Sigmoid colon (tissue), 7 donors: ENCODE measurements at places on chromosomes 6 and 20.

DNA sequence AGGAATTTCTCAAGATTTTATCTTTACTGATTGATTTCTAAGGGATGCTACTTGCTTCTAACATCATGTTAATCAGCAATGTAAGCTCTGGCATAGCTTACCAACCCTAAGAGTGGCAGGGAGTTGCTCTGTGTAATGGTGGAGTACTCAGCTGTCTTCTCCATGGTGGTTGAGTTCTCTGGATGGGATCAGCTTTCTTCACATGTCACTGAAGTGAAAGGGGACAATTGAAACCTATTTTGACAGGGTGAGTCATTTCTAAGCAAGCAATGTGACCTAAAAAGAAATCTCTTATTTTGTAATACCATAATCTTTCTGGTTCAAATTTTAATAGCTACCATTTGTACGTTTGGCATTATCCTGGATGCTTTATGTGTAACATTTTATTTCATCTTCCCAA is 430.4 kb downstream of the GJA1 start:
- H3K36me3 ChIP-seq = no peaks in the 10 kb centered on the region
- H3K4me3 ChIP-seq = no peak overlapping the region
- no peak overlapping the region for H3K27ac ChIP-seq
- DNase-seq = no peak
- H3K4me1 ChIP-seq = no peaks in the 10 kb centered on the region
- no peaks in the 10 kb centered on the region for H3K27me3 ChIP-seq

DNA sequence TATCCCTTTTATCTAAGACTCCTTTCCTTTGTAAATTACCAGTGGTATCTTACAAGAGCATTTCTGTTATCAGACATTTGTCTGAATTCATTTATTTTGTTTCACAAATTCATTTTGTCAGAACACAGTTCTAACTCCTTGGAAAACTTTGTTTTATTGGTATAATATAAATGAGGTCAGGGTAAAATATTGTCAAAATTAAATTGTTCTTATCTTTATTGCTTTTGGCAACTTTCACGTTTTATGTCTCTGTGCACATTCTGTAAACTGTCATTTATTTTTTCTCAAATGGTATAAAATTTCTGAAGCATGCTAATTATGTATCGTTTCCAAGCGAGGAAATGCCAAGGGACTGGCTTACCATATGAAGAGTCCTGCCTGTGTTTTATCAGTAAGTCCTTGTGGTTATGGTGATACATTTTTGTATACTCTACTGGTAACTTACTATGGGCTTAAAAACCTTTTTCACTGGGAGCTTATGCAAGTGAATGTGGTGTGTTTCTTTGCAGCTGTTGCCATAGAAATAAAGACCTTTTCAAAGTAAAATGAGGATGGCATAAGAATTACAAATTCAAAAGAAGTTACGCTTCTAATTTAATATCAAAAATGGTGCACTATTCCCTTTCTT is 214.2 kb downstream of the COL19A1 start:
- no peak for DNase-seq
- no peak overlapping the region for H3K27ac ChIP-seq
- no peaks in the 10 kb centered on the region for H3K4me1 ChIP-seq

- H3K36me3 ChIP-seq = no peaks in the 10 kb centered on the region
- H3K4me1 ChIP-seq = peaks cover 19% of the 10 kb centered on the region
- DNase-seq = peak; percentile 79
- H3K27me3 ChIP-seq = no peaks in the 10 kb centered on the region
- H3K27ac ChIP-seq = peak overlapping the region; percentile 31
These were observed 3.6 kb upstream of the CCN2 start for GRCh38 chr6:131954775-131955107.

- H3K4me3 ChIP-seq = no peak overlapping the region
- H3K27ac ChIP-seq = no peak overlapping the region
- DNase-seq = no peak
- no peaks in the 10 kb centered on the region for H3K4me1 ChIP-seq
- no peaks in the 10 kb centered on the region for H3K27me3 ChIP-seq
These were observed 47.3 kb upstream of the MARCKS start for GRCh38 chr6:113809826-113810225.

DNA sequence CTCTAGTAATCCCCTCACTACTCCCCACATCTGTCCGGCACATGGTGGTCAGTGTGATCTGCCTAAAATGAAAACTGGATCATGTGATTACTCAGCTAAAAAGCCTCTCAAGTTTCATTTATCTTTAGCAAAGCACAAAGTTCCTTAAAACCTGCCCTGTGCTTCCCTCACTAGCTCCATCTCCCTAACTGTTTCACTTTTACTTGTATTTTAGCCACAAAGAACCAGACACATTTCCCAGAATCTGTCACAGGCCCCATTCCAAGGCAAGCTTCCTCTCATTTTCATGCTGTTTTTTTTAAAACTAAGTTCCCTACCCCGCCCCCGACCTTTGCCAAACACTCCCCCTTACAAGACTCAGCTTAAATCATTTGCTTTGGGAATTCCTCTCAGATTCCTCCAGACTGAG is 8.9 kb upstream of the IGF2R start:
- no peaks in the 10 kb centered on the region for H3K4me1 ChIP-seq
- H3K4me3 ChIP-seq = no peak overlapping the region
- no peaks in the 10 kb centered on the region for H3K27me3 ChIP-seq
- DNase-seq = peak; percentile 74
- H3K27ac ChIP-seq = peak overlapping the region; percentile 55
- H3K36me3 ChIP-seq = no peaks in the 10 kb centered on the region

GRCh38 chr20:5767493-5768098 is 17.4 kb downstream of the SHLD1 start:
- H3K36me3 ChIP-seq = peaks cover under 1% of the 10 kb centered on the region
- no peak for DNase-seq
- H3K27ac ChIP-seq = no peak overlapping the region
- H3K4me1 ChIP-seq = no peaks in the 10 kb centered on the region
- H3K27me3 ChIP-seq = no peaks in the 10 kb centered on the region

- DNase-seq = no peak
- H3K27me3 ChIP-seq = no peaks in the 10 kb centered on the region
- H3K36me3 ChIP-seq = no peaks in the 10 kb centered on the region
- no peaks in the 10 kb centered on the region for H3K4me1 ChIP-seq
- no peak overlapping the region for H3K27ac ChIP-seq
These were observed 13.3 kb downstream of the PLCG1 start for GRCh38 chr20:41150664-41151063.

DNA sequence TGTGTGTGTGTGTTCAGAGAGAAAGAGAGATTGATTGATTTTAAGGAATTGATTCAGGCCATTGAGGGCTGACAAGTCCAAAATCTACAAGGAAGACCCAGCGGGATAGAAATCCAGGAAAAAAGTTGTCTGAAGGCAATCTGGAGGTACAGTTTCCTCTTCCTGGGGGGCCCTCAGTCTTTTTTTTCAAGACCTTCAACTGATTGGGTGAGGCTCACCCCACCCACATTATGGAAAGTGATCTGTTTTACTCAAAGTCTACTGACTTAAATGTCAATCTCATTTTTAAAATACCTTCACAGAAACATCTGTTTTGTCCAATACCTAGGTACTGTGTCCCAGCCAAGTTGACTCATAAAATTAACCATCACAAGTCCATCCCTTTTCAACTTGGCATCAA is 243.0 kb upstream of the PLN start:
- peaks cover 45% of the 10 kb centered on the region for H3K4me1 ChIP-seq
- H3K36me3 ChIP-seq = no peaks in the 10 kb centered on the region
- H3K27ac ChIP-seq = peak overlapping the region; percentile 64
- H3K4me3 ChIP-seq = no peak overlapping the region
- DNase-seq = no peak

DNA sequence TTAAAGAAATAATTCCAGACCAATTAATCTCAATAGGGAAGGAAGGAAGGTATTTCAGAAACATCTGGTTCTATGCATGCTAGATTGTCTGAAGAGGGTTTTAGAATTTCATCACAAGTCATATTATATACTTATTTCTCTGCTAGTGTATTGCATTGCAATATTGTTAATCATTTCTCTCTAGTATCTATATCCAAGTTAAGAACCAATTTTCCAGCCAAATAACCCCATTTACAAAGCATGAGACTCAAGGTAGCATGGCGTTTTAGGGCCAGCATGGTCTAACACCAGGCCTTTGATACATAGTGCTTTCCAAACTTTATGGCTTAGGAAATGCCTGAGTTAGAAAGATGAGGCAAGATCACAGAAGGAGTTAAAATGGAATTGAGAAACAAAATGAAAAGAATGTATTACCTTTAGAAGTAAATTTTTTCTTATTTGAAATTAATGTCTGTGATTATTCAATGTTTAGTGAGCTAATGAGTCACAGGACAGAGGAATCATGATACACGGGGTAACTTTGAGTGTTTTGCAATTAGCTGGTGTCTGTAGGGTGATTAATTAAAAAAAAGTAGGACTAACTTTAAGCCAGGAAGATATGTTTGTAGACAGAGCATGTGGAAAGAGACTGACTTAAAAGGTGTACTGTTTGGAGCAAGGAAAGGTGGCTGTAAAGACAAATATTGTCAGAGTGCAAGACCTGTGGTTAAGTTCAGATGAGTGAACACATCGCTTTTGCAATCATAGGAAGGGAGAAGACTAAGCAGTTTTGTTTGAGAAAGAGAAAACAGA is 1006.2 kb upstream of the CITED2 start:
- H3K4me3 ChIP-seq = no peak overlapping the region
- no peak overlapping the region for H3K27ac ChIP-seq
- no peaks in the 10 kb centered on the region for H3K36me3 ChIP-seq
- H3K27me3 ChIP-seq = no peaks in the 10 kb centered on the region
- DNase-seq = no peak

- peaks cover 8% of the 10 kb centered on the region for H3K36me3 ChIP-seq
- H3K4me1 ChIP-seq = peaks cover under 1% of the 10 kb centered on the region
- H3K27ac ChIP-seq = peak overlapping the region; percentile 36
- H3K4me3 ChIP-seq = no peak overlapping the region
These were observed 96.8 kb downstream of the COL12A1 start for GRCh38 chr6:75109022-75109421.

GRCh38 chr6:134060491-134061106 is 8.2 kb upstream of the SLC2A12 start:
- peaks cover 22% of the 10 kb centered on the region for H3K4me1 ChIP-seq
- no peak for DNase-seq
- H3K27ac ChIP-seq = peak overlapping the region; percentile 72
- no peak overlapping the region for H3K4me3 ChIP-seq
- no peaks in the 10 kb centered on the region for H3K36me3 ChIP-seq

- DNase-seq = no peak
- H3K27ac ChIP-seq = no peak overlapping the region
- H3K27me3 ChIP-seq = no peaks in the 10 kb centered on the region
- peaks cover 14% of the 10 kb centered on the region for H3K4me1 ChIP-seq
- no peaks in the 10 kb centered on the region for H3K36me3 ChIP-seq
These were observed 2.9 kb downstream of the GSS start for GRCh38 chr20:34952671-34953070.

GRCh38 chr6:82268301-82268846 is 20.8 kb upstream of the IBTK start:
- no peaks in the 10 kb centered on the region for H3K36me3 ChIP-seq
- H3K27me3 ChIP-seq = no peaks in the 10 kb centered on the region
- H3K4me1 ChIP-seq = no peaks in the 10 kb centered on the region
- no peak overlapping the region for H3K27ac ChIP-seq
- DNase-seq = no peak

DNA sequence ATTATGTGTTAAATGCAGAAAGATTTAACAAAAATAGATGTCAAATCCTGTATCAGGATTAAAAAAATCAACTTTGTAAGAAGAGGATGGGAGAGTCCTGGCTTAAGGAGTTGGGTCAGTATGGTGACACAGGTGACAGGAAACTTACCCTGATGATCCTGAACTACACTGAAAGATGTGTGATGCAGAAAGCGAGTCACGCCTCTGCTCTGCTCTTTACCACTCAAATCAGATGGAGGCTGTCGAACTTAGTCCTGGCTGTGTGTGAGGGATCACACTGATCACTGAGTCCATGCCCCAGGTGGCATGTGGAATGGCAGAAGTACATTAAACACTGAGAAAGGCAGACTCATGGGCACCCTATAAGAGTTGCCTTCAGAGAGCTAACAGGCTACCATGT is 92.9 kb downstream of the GJA10 start:
- no peak for DNase-seq
- H3K4me1 ChIP-seq = peaks cover 14% of the 10 kb centered on the region

DNA sequence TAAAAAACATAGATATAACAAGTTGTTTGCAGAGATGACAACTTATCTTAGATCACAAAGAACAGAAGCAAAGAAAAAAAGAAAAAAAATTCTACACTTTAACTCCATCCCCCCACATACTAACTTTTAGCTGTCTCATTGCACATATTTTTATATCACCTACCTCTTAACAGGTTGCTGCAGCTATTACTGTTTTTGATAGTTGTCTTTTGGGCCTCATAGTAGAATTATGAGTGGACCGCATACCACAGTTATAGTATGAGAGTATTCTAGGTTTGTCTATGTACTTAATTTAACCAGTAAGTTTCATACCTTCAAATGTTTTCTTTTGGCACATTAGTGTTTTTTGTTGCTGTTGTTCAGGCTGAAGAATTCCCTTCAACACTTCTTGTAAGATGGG is 12.3 kb downstream of the RSPH3 start:
- H3K27me3 ChIP-seq = no peaks in the 10 kb centered on the region
- no peaks in the 10 kb centered on the region for H3K4me1 ChIP-seq
- no peaks in the 10 kb centered on the region for H3K36me3 ChIP-seq
- DNase-seq = no peak

DNA sequence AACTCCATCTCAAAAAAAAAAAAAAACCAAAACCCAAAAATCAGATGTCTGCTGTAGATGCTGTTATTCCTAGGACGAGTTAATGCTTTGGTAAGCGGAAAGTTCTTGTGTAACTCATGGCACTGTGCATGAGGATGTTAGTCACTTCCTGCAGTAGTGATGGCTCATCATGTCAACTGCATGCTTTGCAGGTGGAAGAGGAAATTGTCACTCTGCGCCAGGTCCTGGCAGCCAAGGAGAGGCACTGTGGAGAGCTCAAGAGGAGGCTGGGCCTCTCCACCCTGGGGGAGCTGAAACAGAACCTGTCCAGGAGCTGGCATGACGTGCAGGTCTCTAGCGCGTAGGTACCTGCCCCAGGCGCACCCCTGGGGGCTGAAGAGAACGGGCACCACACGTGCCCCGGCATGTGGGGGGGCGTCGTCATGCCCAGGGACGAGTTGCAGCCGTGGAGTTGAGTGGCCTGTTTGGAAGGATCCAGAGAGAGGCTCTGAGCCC is 8.5 kb downstream of the TPD52L2 start:
- peak overlapping the region; percentile 51 for H3K27ac ChIP-seq
- no peaks in the 10 kb centered on the region for H3K27me3 ChIP-seq
- H3K4me3 ChIP-seq = no peak overlapping the region
- H3K4me1 ChIP-seq = no peaks in the 10 kb centered on the region
- DNase-seq = peak; percentile 82

- no peak overlapping the region for H3K4me3 ChIP-seq
- H3K27ac ChIP-seq = no peak overlapping the region
- no peaks in the 10 kb centered on the region for H3K36me3 ChIP-seq
- peaks cover 7% of the 10 kb centered on the region for H3K4me1 ChIP-seq
- DNase-seq = no peak
These were observed 13.8 kb upstream of the BMP7 start for GRCh38 chr20:57280221-57280620.

- no peak for DNase-seq
- H3K4me1 ChIP-seq = no peaks in the 10 kb centered on the region
- H3K27me3 ChIP-seq = no peaks in the 10 kb centered on the region
- no peak overlapping the region for H3K4me3 ChIP-seq
- H3K36me3 ChIP-seq = no peaks in the 10 kb centered on the region
- H3K27ac ChIP-seq = no peak overlapping the region
These were observed 267.1 kb upstream of the SGK1 start for GRCh38 chr6:134584847-134585516.
